GM12891 (cell line): ENCODE measurements at places on chromosomes 7 and 10.

DNA sequence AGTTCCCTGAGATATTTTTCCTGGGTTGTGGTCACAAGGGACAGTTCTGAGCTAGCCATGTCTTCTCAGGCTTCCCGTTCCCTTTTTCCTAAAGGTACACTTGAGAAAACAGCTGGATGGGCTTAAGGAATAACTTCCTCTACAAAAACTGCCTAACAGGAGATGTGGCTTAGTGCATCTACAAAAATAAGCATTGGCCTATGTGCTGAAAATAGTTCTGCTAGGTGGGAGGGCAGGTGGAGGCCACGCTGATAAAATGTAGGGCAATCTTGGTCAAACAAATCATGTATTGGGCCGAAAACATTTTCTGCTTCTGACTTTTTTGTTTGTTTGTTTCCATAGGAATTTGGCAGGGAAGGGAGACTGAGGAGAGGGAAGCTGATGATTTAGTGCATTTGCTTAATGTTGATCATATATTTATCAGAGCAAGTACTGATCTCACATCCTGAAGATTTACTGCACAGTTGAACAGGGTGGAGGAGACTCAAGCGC, 409.4 kb upstream of the FZD8 start:
- no peak for DNase-seq

- DNase-seq: no peak
Observed at GRCh38 chr10:95660283-95660682, 3.8 kb upstream of the ALDH18A1 start.

DNA sequence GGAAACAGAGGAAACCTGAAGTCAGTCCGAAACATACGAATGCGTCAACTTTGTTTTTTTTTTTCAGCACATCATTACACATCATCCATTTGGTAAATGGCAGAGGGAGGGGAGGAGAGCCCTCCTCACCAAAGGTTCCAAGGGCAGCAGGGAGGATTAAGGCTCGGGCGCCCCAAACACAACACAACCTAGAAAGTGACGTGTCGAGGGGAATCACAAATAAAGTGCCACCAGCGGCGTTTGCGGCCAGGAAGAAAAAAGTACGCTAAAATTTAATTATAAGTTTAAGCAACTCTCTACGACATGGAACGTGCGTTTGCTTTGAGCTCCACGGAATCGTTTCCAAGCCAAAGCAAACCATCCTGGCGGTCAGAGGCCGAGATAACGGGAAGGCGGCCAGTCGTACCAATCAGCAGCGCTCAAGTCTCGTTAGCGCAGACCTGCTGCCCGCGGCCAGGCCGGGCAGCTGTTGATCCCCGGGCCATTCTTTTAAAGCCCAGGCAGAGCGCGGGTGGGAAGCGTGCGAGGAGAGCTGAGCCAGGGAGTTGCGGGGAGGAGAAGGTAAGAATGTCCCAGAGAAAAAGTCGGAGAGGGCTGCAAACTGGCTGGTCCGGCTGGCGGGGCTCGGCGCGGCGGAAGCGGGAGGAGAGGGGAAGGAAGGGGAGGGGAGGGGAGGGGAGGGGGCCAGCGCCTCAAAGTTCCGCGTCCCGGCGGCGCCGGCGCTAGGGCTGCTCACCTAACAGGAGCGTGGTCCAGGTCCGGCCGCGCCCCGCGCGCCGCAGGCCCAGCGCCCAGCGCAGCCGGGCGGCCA, 719 bp downstream of the DPY19L1 start:
- DNase-seq: peak; percentile 14

DNA sequence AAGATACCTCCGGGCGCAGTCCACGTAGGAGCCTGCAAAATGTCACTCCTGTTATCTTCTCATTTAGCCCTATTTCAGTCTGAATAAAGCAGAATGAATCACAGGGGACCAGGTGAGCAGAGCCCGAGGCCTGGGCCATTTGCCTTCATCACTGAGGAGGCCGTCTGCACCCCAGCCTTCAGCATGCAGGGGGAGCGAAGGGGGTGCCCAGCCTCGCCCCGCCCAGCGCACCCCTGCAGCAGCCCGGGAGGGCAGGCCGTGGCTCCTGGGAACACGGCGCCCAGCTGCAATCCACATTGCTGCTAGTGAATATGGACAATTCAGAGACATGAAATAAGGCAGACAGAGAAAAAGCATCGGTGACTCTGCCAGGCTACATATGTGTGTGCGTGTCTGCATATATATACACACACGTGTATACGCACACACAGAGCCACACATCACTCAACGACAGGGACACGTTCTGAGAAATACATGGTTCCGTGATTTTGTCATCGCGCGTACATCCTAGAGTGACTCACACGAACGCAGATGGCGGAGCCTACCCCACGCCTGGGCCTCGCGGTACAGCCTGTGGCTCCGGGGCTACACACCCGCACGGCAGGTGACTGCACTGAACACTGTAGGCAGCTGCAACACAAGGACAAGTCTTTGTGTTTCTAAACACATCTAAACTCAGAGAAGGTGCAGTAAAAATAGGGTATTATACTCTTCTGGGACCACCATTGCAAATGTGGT, 15.2 kb upstream of the ELFN1 start:
- DNase-seq: no peak

DNA sequence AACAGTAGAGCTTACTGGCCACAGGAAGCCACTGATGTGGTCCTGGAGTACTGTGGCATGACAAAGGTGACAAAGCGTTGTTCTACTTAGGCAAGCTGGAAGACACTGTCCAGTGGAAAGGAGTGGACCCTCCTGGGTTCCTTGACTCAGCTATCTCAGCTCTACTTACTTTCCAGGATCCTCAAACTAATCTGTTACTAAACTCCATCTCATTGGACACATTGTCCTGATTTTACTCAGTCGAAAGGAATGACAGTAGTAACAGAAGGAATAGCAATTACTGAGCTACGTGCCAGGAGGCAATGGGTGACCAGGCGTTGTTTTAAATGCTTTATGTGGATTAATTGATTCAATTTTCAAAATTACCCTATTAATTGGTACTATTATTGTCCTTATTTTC, 41.6 kb downstream of the ABLIM1 start:
- no peak for DNase-seq
